H54 (cell line): ENCODE measurements at places on chromosomes 5 and 9.

GRCh38 chr5:56686337-56687195, 128.8 kb upstream of the MAP3K1 start:
- no peak for DNase-seq

GRCh38 chr9:114965564-114965963, 35.2 kb upstream of the TNFSF8 start:
- DNase-seq = no peak

- peak; percentile 91 for DNase-seq
Measured at GRCh38 chr9:137619240-137620047, 639 bp downstream of the EHMT1 start.

GRCh38 chr9:4318326-4318725, 18.5 kb upstream of the GLIS3 start:
- DNase-seq = no peak

DNA sequence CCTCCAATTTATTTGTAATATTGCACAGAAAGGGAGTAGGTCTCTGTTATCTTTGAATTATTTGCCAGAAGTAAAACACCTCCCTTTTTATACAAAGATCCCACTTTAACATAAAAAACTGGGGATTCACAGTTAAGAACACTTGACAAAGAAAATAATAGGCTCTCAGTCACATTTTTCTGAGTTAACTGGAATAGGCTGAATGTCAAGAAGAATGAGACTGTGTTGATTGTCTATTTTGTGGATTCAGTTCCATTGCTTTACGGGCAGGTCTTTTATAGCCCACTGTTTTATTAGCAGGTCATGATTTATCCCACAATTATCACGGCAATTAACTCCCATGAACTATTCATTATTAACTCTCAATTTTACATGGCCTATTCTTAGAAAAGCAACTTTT, 427.4 kb downstream of the CTNND2 start:
- DNase-seq = no peak

DNA sequence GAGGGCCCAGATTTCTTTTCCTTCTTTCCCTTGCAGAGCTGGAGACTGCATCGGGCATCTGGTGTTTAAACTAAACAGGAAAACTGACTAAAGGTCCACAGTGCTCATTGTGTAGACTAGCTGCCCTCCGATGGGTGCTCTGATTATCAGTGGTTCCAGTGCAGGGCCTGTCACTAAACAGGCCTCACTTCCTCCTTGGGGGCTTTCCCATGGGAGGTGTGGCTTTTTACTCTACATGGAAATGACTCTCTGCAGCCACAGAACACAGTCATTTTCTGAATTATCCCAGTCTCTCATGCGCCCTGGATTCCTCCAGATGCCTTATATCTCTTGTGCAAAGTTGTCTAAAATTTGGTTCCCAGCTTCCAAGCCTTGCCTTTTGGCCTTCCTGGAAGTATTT, 199.2 kb downstream of the TRIO start:
- no peak for DNase-seq

DNA sequence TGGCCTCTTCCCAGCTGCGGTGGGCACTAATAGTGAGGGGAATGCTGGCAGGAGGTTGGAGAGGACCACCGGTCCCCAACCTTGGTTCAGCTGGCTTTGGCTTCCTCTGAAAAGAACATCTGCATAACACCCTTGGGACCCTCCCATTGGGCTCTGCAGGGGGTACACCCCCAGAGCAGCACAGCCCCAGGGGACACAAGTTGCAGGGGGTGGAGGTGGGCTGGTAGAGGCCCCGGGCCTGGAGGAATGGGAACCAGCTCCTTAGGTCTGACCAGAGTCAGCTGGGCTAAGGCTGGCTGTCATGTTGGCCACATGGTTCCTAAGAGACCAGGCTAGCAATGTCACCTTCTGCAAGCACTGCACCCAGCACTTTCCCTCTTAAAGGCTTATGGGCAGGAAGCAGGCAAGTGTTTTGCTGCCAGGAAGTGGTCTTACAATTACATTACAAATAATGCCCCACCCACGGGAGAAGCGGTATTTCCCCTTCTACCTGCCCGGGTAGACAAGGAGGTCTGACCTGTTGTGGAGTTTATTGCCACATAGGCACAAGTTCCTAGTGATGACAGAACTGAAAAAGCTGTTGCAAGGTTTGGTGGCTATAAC, 18.1 kb downstream of the GCNT4 start:
- DNase-seq = no peak

DNA sequence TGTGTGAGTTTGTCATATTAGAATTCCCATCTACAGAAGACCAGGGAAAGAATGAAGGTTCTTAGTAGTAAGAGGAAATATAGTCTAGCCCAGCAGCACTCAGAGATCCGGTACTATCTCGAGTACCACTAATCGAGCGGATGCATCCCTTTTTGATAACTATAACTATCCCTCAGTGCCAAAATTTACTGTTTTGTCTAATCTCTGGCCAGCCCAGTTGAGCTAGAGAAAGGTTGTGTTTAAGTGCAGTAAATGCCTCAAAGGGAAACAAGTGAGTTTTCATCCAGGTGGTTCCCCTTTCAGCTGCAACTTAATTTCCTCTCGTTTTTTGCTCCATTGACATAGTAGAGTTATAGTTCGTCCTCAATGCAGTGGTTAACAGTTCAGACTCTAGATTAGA, 146.7 kb downstream of the GPBP1 start:
- no peak for DNase-seq

DNA sequence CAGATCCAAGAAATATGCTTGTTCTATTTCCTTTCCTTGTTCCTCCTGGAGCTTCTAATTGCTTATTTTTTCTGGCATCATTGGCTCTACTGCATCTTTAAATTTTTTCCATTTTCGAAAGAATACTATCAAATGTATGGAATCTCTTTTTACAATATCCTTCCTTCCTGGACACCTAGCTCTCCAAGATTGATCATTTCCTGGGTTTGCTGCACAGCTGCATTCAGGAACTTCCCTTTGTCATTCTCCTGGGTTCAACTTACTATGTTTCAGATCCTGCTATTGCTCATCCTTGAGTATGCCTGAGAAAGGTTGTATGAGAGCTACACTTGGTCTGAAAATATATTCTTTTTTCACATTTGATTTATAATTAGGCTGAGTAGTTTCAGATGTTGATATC, 73.7 kb upstream of the ERCC6L2 start:
- no peak for DNase-seq

DNA sequence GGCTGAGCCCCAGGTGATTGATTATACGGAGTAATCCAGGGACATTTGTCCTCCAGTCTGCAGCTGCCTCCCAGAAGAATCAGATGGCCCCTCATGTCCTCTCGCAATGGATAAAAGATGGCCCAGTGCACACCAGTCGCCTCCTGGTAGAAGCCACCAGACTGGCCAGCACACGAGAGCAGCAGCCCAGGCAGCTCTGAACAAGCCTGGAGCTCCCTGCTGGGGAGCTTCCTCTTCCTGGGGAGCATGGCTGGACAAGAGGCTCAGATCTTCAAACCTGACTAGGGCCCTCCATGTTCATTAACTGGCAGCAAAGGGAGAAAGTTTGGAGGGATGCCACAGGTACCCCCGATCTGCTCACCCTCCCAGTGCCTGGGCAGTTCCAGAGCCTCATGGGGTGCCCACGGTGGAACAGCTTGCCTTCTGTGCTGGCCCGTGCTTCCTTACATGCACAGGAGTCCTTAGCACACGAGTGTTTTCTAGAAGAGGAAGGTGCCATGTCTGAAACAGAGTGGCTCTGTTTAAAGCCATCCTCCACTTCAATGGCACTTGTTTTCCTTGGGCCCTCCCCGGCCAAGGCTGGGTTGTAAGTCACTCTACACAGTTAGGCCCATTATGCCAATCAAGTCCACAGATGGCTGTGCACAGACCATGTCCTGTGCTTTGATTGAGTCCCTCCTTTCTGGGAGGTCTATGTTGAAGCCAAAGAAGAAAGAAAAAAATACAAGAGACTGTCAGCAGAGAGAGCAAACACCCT, 75.6 kb downstream of the PRRT1B start:
- DNase-seq = no peak

- no peak for DNase-seq
Measured at GRCh38 chr9:21994556-21995005, at the start of gene CDKN2B-AS1. TSS of gene CDKN2B-AS1 (plus strand) at chr9:21994791.

DNA sequence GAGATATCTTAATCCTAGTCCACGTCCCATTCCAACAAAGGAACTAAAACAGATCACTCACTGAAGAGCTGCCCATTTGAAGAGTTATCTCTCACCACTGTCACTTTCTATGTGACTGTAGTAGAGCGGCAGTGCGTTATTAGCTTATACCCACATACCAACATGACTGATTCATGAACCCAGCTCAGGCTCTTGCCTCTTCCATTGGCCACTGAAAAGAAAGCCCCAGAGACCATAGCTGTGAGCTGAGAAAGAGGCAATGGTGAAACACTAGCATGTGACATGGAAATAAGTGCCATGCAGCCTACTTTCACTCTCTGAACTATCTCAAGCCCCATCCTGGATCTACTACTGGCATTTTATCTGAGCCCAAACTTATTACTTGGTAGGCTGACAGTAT, 151.7 kb upstream of the MOCS2 start:
- no peak for DNase-seq

DNA sequence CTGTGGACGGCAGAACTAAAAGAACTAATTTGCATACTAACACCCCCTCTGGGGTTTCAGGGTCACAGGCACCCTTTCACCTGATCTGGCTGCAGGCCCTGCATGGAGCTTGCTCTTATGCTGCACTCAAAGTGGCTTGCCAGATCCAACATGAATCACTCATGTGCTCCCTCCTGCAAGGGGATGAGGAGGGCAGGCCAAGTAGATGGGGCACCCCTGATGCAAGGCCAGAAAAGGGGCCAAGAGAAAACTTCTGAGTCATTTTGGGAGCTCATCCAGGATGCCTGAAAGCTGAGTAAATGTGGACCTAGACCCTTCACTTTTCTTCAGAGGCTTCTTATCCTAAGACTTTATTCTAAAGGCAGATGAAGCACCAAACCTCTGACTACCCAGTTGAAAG, 558.5 kb upstream of the PTGER4 start:
- no peak for DNase-seq

DNA sequence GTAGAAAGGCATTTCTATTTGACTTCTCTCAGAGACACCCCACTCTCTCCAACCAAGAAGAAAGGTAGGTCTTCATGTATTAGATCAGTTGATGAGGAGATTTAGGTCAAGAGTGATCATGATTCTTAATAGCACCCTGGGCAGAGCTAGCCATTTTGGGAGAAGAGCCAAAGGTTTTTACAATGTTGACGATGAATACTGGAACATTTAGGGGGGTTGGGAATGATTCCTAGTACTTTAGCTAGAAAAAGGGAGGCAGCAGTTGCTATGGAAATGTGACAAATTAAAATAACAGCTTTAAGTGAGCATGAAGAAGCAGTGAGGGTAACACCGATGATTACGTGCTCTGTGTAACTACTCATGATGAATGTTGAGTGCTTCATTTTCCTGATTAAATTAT, 9.5 kb upstream of the RPS23 start:
- no peak for DNase-seq

DNA sequence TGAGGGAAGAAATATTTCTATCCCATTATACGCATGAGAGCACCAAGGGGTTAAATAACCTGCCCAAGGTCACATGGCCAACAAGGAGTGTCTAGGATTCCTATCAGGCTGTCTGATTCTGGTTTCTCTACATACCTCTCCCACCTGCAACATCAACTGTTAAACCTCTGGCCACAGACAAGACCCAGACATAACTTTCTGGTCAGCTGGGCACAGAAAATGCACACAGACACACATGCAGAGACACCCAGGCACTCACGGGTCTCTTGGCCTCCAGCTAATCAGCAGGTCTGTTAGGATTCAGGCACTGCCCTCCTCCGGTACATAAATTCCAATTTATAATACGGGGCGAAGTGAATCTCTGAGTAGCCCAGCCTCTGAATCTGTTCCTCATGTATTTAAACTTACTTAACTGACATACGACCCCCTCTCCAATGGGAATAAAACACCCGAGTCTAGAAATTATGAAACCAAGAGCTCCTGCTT, 1.5 kb downstream of the SEPTIN8 start:
- DNase-seq = no peak

DNA sequence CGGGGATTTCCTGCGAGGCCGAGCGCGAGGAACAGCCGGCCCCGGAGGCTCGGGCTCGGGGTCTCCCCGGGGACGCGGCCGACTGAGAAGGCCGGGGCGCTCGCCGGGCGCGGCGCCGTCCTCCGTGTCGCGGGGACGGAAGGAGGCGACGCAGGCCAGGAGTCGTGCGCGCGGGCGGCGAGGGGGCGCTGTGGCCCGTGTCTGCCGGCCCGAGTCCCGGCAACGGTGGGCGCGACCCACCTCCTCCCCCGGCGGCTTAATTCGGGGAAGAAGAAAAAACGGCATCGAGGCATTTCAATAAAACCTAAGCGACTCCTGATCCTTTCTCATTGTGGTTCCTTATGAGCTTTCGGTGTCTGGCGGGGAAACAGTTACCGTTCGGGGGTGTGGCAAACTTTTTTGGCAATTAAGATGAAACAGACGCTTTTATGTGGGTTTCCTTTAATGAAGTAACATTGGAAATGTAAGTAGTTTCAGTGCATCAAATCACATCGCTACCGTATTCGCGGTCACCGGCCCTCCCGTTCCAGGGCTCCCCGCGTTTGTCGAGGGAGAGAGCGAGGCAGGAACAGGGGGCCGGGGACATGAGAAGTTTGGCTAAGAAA, 3.7 kb upstream of the IRX2 start:
- no peak for DNase-seq

DNA sequence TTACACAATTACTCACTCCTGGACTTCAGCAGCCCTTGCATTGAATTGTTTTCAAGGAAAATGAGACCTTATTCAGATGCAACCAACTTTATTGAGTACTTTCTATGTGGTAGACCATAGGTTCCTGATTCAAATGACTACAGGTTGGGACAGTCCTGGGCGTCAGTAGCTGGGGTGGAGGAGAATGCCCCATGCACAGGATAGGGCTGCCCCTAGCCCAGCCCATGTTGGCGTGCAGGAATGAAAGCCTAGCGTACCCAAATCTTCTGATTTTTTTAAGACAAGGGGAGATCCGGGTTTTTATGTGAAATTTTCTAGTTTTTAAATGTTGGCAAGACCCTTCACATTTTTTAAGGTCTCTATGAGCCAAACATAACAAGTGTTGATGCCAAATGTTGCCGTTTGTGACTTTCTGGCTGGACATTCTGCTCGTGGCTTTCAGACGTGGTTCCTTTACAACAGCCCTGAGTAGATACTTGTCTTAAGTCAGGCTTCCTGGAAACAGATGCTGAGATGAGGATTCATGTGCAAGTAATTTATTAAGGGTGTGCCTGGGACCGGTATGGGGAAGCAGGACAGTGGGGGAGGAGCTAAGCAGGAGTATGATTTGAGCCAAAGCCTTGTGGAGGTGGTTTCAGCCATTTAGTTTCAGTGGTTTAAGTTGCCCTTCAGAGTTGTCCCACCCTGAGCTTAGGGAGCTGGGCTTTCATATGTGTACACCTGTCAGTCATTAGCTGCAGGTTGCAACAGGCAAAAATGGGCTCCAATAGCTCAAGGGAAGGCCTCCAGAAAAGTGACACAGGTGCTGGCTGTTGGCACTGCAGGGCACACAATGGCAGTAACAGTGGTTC, 154.1 kb downstream of the NTRK2 start:
- no peak for DNase-seq

GRCh38 chr5:54013556-54014194, 296.7 kb downstream of the ARL15 start:
- peak; percentile 15 for DNase-seq
